Foreskin keratinocyte (primary cell): ENCODE measurements at places on chromosomes 6 and 20.
A peak's percentile ranks its signal among the peaks of the same experiment; 100 is the strongest.

- DNase-seq: peak; percentile 94
These were observed at the start of gene AP5S1 for GRCh38 chr20:3820048-3820900. TSS of gene AP5S1 (plus strand) at chr20:3820547. CDS start at chr20:3822118, 1,571 bp downstream.

DNA sequence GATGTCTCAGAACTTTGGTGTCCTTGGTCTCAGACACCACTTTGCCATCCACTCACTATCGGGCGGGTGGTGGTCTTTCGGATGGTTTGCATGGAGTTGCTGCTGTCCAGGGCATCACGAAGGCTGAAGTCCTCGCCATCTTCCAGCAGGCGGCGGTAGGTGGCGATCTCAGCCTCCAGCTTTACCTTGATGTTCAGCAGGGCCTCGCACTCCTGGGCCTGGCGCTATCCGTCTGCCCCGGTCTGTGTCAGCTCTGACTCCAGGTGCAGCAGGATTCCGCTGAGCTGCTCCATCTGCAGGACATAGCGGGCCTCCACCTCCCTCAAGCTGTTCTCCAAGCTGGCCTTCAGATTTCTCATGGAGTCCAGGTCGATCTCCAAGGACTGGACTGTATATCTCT, 36.0 kb downstream of the ZNF311 start:
- no peak for DNase-seq

DNA sequence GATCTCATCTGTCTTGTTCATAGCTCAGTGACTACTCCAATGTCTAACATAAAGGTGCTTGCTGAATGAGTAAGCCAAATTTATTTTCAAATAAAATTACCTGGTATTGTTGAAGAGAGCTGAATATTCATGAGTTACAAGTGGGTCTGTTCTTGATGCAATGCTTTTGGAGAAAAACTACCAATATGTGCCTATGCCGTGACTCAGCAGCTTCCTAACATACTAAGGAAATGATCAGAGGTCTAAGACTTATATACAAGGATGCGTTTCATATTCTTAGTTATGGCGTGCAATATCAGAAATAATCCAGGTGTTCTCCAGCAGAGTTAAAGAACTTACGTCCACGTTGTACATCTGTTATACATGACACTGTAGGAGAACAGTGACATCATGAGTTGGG, 5.1 kb downstream of the FAM120B start:
- DNase-seq: no peak

- DNase-seq: no peak
These were observed 49.3 kb downstream of the CLIC5 start for GRCh38 chr6:45966340-45966739.

GRCh38 chr6:117467876-117468275, 14.6 kb upstream of the DCBLD1 start:
- no peak for DNase-seq
